GM12878 (cell line): ENCODE measurements at places on chromosomes 7 and 10. TPM values are rescaled to one million over a fixed set of nuclear protein-coding genes. Genes with fewer than 3 reads are reported as not detected.

Gene IGF2BP3
- polyA plus RNA-seq = 10.7 and 16.0 TPM in 2 replicates

Gene OGDH
- polyA plus RNA-seq = 49.3 and 52.0 TPM in 2 replicates

Gene CFAP70
- 0.37 and 0.38 TPM in 2 replicates for polyA plus RNA-seq

Gene CARD11
- polyA plus RNA-seq = 19.3 and 26.1 TPM in 2 replicates

Gene MMRN2
- polyA plus RNA-seq = not detected in 2 replicates

Gene A1CF
- polyA plus RNA-seq = not detected in 2 replicates

Gene AGMO
- polyA plus RNA-seq = not detected in 2 replicates

Gene PDE1C
- polyA plus RNA-seq = 0.26 and 0.29 TPM in 2 replicates

Gene POU6F2
- polyA plus RNA-seq = not detected in 2 replicates

Gene PIP
- not detected in 2 replicates for polyA plus RNA-seq

Gene LIPF
- not detected in 2 replicates for polyA plus RNA-seq

Gene OR9A2
- not detected in 2 replicates for polyA plus RNA-seq

Gene PROSER2
- polyA plus RNA-seq = not detected in 2 replicates

Gene GIMAP4
- 0.11 and 0.24 TPM in 2 replicates for polyA plus RNA-seq
